NCI-H345 (cell line): ENCODE measurements at places on chromosomes 7 and 10.

- no peak for DNase-seq
Measured at GRCh38 chr10:133289761-133290160, 13.1 kb upstream of the ADAM8 start.

DNA sequence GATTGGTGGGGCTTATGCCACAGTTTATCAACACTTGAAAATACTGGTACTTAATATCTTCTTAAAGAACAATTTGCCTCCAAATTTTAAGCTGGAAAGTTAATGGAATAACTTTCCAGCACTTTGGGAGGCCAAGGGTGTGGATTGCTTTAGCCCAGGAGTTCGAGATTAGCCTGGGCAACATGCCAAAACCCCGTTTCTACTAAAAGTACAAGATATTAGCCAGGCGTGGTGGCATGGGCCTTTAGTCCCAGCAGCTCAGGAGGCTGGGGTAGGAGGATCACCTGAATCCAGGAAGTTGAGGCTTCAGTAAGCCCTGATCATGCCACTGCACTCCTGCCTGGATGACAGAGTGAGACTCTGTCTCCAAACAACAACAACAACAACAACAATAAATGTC lies 56.0 kb downstream of the PRF1 start:
- DNase-seq: no peak

DNA sequence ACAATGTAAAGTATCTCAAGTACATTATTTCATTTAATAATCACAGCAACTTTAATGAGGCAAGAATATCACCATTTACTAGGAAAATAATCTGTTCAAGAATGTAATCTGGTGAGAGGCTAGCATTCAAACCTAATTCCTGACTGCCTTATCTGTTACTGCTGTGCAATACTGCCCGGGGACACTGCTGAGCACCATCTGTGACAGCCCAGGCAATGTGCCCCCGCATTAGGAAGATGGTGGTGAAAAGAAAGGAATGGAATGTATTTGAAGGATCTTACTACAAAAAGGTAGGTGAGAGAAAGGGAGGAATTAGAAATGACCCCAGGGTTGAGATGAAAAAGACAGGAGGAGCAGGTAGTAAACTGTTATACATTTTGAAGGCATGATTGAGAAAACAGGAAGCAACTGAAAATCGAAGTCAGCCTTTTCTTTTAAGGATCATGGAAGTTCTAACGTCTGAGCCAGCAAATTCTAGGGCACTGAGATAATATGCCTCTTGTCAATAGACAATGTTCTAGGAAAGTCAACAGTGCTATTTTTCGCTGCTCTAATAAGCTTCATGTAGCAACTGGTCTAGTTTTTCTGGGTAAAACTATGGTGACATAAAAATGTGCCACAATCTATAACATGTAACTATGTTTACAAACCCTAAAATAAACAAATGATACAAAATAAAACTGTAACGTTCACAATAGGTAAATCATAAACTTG lies 90.4 kb downstream of the ETV1 start:
- DNase-seq: no peak

DNA sequence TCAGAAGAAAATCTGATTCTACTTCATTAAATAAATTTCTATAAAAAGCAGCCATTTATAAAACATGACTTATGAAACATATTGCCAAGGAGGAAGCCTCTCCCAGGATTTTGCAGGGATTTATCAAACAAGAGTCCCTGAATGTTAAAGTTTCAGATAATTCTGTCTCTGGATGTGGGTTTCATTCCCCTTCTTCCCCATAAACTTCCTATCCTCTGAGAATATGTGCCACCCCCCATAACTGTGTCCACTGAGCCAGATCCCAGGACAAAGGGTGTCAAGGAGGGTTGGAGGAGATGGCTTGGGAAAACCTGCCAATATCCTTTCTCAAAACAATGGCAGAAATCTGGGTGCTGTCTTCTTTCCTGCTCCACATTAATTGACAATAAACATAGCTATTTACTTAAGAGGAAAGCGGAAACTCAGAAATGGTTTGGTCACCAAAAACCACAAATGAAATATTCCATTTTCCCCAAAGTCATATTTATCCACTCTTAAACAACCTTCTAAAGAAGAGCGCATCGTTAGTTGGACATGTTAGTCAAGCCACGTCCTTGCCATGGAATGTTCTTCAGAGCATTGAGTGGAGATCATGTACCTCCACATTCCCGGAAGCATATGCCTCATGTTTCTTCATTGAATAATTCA lies 54.3 kb upstream of the AKR1E2 start:
- no peak for DNase-seq

- no peak for DNase-seq
Measured at GRCh38 chr10:79383974-79384606, 36.8 kb downstream of the PPIF start.

DNA sequence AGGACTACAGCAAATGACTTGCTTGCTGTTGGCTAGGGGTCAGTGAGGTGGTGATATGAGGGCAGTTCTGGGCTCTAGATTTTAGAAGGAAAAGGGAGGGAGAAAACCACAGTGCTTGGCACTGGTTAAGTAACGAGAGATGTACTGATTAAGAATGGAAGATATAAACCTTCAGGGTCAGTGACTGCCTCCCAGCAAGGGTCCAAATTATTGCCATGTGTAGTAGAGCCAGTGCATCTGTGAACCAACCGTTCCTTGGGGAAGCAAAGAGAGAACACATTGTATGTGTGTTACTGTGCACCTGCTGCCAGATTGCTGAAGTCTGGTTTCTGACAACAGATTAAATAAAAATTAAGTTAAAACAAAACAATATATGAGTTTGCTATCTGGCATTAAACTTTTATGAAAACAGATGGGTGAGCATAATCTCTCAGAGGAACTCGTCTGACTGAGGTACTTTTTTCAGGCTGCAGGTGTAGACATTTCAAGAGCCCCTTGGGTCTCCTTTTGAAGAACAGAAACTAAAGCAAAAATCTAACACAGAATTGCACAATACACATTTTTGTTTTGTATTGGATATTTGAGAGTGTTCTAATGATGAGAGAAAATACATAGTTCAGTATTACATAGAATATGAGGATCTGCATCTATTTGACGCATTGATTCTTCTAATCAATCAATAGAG lies 1120.6 kb downstream of the SORCS3 start:
- DNase-seq: no peak

DNA sequence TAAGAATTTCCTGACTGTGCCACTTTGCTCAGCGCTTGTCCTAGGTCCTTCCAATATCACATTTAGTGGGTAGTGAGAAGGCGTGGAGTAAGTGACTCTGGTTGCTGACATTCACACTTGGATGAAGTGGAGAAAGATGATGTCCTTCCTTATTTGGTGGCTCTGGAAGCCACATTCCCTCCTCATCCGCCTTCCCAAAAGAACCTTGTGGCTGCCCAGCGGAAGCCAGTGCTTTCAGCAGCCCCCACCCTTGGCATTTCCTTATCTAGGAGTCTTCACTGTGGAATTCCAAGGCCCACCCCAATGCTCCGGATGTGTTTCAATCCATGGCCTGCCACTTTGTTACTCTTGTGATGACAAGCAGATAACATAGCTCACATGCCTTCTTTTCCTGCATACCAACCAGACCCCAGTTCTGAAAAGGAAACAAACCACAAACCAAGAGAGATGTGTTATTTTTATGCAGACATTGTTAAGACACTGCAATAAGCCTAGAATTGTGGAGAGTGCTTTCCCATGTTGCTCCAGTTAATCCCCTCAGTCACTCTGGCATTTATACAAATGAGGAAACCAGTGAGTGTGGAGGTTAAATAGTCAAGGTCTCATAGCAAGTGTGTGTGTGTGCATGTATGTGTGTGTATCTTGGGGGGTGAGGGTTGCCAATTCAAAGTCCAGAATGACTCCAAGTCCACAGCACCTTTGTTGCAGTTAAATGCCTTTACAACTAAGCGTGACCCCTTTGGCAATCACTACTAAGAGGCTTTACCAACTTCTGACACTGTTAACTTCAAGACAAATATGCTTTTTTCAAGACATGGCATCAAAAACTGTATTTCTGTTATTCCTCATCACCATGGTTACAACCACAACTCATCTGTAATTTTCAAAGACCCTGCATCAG lies 10.3 kb upstream of the ANKRD1 start:
- DNase-seq: no peak

GRCh38 chr10:42623929-42624328 lies 14.4 kb downstream of the ZNF33B start:
- DNase-seq: no peak

DNA sequence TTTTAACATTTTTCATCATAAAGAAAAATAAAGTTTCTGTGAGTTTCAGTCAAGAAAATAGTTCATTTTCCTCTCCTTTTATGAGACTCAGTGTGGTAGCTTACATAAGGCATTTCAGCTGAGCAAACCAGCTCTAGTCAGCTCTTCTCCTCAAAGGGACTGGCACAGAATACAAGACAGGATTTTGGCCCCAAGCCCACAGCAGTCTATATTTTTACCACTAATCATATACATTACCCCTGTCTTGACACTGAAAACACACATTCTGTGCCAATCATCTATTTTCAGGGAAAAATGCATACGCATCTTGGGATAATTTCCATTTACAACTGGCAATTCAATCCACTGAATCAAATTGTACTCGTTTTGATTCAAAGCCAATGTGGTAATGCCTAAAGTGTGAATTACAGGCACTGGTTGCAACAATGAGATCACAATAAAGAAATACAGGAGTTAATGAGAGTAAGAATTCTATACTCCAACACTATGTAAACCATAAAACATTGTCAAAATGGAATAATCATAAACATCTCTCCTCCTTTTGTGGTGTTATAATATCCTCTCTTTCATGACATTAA lies 186.4 kb downstream of the CACNA2D1 start:
- peak; percentile 7 for DNase-seq

DNA sequence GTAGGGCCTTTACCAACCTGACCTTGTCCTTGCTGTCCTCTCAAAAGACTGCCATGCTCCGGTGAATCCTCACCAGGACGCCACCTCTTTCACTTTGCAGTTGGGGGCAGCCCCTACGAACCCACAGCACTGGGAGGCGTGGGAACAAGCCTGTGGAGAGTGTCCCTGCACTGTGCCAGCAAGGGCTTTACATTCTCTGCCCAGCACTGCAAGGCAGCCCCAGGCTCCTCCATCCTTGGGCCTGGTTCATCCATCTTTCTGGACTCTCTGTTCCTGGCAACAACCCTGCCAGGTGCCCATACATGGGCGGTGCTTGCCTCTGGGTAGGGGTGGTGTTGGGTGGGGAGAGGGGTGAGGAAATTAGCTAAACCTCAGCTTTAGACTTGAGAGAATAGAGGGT lies 1.4 kb downstream of the CHAT start:
- no peak for DNase-seq
